COR-L47 (cell line): ENCODE measurements at places on chromosomes 7 and 10.

- DNase-seq, result no peak
Measured at GRCh38 chr7:100680576-100681271, 7.2 kb downstream of the GNB2 start.

GRCh38 chr7:73363225-73364005, 35.5 kb downstream of the FKBP6 start:
- DNase-seq, result no peak

- no peak for DNase-seq
Measured at GRCh38 chr10:22875581-22875980, 52.3 kb upstream of the ARMC3 start.

DNA sequence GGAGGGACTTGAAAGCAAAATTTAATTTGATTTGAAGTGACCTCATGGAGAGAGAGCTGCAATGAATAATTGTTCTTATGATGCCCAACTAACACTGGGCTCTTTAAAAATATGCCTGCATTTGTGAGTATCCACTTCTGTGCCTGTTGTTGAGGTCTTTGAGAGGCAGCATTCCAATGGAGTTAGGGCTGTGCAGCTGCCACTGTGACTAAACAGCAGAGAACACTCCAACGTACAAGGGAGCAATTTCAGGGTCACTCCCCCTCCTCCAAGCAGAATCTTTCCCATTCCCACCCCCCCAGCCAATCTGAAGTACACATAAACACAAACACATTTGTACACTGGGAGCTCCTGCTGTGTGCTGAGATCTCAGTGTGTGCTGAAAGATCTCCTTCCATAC, 28.0 kb upstream of the GSAP start:
- no peak for DNase-seq

GRCh38 chr10:130233035-130233360, 96.8 kb downstream of the GLRX3 start:
- no peak for DNase-seq

GRCh38 chr7:21616091-21616490, 73.3 kb downstream of the DNAH11 start:
- DNase-seq, result no peak

- DNase-seq, result no peak
Measured at GRCh38 chr10:86905429-86905828, 52.0 kb downstream of the MMRN2 start.

GRCh38 chr7:144133307-144133706, 10.3 kb downstream of the OR2A14 start:
- no peak for DNase-seq

DNA sequence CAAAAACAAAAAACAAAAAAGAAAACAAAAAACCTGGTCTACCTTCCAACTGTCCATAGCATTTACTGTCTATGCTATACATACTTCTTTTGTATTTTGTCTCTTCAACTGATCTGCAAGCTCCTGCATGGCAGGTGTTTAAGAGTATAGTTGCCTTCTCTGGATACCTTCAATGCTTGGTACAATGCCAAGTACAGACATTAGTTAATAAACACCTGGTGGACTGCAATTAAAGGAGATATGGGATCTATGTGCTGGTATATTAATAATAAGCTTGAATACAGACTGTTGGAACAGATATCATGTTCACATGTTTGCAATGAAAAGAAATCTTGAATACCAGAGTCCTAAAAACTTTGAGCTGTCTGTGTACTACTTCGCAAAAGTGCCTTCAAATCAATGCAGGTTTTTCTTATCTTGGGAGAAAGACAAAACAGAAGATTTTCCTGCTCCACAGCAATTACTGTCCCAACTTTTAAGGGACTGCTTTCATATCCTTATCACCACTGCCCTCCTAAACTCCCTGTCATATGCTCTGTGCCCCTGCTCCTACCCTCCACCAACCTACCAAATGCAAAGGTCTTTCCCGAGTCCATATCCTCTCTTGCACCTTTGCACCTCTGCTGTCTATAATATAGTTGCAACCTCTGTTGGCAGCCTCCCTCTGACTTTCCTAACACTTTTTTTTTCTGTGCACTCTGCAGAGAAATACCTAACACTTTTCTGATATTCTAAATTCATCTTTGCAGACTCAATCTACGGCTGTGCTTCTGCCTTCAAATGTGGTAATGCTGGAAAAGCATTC, 85.1 kb downstream of the DNMBP start:
- no peak for DNase-seq

DNA sequence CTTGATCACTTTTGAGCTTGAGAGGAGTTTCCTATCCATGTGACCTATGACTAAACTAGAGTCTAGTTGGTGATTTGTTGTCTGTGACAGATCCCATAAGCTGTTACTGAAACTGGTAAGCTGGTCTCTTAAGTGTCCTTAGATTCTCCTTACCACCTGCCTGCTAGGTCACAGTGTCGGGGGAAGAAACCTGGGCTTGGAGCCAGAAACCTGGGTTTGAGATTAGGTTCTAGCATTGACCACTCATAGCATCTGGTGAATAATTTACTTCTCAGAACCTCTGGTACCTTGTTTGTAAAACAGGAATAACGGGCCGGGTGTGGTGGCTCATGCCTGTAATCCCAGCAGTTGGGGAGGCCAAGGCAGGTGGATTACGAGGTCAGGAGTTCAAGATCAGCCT, 21.8 kb upstream of the ITPRID1 start:
- no peak for DNase-seq

DNA sequence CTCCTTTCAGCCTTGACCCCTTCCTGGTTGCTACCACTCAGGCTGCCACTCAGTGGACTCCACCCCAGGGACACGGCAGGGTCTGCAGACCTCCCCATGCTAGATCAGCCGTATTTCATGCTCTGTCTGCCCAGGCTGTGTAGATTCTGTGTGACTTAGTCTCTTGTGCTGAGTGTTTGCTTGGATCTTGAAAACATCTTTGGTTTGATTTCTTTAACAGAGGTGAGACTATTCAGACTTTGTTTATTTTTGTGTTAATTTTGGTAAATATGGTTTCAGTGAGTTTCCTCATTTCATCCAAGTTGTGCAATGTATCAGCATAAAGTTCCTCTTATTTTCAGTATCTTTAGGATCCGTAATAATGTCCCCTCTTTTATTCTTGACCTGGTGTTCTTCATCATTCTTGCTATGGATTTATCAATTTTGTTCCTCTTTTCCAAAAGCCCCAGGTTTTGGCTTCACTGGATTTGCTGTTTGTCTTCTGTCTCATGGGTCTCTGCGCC, 21.2 kb upstream of the PWWP2B start:
- DNase-seq, result no peak

DNA sequence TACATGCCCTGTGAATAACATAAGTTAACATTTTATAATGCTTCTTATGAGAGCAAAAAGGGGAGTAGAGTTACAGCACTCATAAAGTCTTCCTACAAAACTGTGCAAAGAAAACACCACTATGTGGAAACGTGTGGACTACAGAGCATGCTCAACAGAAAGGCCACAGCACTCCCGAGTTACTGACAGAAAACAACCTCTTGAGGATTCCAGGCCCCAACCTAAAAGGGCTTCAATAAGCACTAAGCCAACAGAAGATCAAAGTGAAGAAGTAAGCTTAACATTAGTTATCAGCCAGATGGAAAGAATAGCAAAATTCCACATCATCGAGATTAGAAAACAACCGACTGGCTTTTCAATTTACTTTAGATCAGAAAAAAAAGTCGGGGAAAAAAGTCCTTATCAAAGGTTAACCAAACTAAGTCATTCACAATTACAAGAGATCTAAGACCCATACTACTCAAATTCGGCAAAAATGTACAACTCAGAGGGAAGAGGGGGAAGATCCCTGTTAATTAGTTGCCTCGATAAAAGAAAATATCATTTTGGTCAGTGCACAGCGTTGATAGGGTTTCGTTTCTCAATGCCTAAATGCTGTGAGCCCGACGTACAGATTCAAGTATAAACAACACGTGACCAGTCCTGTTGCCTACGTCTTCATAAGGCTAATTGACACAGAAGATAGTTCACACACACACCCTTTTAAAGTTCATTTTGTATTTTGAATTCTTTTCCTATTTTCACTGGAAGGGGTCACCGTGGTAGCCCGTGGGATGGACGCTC, 1.4 kb downstream of the KBTBD2 start:
- peak; percentile 12 for DNase-seq
